CD4-positive, alpha-beta T cell treated with Interleukin-4 for 1 hour (primary cell): ENCODE measurements at places on chromosomes 7 and 10.

DNA sequence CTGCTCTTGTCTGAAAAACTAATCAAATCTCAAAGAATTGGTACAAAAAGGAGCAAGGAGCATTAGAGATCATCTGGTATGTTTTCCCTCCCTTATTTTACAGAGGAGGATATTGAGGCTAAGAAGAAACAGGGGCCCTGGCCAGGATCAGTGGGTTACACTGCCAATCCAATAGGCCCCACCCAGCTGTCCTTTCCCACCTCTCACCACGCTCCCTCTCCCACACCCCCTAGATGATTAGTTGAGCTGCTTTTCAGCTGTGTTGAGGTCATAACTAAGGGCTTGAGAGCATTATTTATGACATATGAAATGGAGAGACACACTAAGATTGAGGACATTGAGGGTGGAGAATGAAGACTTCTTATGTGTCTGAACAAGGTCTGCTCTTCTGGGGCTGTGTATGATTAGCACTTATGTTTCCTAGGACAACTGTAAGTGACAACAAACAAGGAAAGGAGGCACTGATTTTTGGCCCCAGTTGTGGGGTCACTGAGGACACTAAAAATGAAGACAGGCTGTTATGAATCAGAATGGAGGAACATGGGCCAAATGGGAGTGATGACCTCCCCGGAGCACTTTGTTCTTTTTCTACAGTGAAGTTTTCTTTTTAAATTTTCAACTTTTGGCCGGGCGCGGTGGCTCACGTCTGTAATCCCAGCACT, 26.5 kb downstream of the VWA2 start:
- DNase-seq: no peak

DNA sequence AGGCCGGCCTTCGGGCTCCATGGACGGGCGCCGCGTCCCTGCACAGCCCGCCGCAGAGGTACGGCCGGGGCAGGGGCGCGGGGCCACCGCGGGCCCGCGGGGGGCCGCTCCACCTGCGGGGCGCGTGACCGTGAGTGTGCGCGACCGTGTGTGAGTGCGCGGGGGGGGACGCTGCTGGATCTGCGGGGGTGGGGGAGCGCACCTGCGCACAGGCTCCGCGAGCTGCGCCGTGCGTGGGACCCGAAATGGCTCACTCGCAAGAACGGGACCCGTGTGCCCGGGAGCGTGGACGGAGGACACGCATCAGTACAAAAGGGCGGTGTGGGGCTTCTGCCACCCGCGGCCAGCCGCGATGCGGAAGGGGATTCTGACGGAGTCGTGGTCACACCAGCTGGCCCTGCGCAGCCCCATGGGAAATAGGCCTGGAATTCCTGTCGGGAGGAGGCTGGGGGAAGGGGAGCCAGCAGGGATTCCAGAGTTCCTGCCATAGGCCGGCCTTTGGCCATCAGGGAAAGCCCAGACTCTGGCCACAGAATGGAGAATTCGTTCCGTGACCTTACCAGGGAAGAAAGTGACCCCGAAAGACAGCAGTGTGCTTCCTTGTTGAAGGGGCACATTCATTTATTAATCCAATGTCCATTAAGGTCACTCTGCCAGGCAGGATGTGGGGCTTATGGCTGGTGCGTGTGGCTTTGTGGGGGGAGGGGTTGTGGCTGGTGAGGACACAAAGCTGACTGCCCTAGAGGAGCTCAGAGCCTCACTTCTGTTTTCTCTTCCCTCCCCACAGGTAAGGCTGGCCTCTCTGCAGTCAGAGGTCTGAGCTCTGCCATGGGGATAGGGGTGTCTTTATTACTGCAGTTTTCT, 494 bp downstream of the REPIN1 start:
- no peak for DNase-seq

- no peak for DNase-seq
Measured at GRCh38 chr7:117087639-117088396, 134.5 kb downstream of the ST7 start.

- DNase-seq: no peak
Measured at GRCh38 chr10:4006051-4006450, 221.0 kb upstream of the KLF6 start.

GRCh38 chr7:81114633-81115032, 195.8 kb upstream of the SEMA3C start:
- DNase-seq: no peak
